ENCODE measurements at places on chromosomes 6 and 20. TPM values are rescaled to one million over a fixed set of nuclear protein-coding genes. Genes with fewer than 3 reads are reported as not detected.

COX4I2 gene
- not detected for total RNA-seq

EYA2 gene
- total RNA-seq = not detected

EPHA7 gene
- not detected for total RNA-seq

DZANK1 gene
- 1.7 TPM for total RNA-seq

CTCFL gene
- not detected for total RNA-seq

MDFI gene
- total RNA-seq = not detected
